ENCODE measurements at places on chromosomes 3 and 15.

DNA sequence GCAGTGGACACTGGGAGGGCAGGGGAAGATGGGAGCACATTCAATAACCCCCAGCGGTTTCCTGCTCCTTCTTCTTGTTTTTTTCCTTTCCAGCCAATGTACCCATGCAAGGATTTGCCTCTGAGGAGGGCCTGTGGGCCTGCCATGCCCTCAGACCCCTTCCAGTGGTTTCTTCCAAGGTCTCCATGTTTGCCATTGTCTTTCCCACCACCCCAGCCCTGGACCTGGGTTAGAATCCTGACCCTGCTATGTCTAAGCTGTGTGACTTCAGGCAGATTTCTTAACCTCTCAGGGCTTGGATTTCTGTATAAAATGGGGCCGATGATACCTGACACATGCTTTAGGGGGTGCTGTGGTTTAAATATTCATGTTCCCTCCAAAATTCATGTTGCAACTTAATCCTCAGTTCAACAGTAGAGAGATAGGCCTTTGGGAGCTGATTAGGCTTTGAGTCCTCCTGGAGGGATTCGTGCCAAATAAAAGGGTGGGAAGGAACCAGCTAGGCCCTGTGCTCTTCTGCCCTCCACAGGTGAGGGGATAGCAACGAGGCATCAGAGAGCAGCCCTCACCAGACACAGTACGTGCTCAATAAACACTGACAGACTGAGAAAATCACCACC is 46.3 kb upstream of the FLNB start:
- DNase-seq, result no peak

- DNase-seq, result no peak
These were observed 311.5 kb upstream of the ROBO2 start for GRCh38 chr3:76728426-76728825.

GRCh38 chr3:55000546-55000945 is 72.7 kb upstream of the LRTM1 start:
- DNase-seq, result no peak

DNA sequence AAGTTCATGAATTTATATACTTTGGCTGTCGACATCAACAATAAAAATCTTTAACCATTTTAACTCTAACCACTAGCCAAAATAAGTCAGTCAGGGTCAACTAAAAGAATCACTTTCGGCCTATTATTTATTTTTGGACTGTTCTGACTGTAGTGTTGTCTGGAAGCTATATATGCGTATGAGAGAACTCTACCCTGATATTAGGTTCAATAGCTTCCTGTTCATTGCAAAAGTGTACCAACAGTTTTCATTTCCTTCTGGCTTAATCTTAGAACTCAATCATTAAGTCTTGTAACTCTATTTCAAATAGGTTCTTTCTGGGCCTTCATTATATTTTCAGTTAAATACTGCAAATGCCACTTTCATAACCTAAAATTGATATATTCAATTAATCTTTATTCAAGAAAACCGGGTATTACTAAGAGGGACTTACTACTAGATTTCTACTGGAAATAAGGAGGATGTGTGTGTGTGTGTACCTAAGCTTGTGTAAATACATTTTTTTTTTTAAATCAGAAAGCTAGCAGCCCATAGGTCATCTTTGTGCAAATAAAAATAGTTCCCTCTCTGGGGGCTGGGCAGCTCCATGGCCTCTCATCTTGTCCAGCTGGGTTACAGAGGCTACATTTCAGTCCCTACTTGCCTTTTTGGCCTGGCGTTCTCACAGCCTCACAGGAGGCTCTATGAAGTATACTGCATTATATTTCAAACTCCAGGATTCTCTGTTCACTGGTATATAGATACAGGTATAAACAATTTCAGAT is 5.8 kb downstream of the SERPINI2 start:
- DNase-seq, result no peak

DNA sequence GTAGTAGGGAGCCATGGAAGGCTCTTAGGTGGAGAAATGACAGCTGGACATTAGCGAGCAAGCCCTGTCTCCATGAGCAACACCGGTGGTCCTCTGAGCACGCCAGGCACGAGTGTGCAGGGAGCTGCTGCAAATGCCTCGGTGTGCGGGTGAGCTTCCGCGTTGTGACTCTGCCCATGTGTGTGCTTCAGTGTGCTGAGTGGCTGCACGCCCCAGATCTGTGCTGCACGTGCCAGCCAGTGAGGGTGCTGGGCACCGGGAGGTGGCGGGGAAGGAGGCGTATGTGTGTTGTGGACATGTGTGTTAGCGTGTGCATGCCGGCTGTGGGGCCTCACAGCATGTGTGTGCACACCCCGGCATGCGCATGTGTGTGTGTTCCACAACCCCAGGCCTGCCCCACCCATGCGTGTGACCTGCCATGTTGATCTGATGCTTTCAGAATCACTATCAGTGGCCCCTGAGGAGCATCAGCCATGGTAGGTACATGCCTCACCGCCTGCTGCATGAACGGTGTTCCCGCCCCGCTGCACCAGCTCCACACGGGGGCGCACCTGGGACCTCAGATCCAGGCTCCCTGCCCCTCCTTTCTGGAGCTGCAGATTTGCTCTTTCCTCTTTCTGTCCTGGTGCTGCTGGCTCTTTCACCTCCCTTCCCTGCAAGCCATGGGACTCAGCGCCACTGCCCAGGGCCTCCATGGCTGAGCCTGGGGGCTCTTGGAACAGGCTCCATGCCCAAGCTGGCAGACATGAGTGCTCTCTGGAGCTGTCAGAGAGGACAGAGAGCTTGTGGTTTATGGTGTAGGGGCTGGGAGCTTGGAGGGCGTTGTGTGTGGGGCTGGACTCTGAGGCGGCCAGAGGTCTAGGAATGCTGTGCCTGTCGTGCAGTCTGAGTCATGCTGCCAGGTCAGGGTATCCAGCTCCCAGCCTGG is 169.4 kb downstream of the TBC1D2B start:
- DNase-seq, result no peak

DNA sequence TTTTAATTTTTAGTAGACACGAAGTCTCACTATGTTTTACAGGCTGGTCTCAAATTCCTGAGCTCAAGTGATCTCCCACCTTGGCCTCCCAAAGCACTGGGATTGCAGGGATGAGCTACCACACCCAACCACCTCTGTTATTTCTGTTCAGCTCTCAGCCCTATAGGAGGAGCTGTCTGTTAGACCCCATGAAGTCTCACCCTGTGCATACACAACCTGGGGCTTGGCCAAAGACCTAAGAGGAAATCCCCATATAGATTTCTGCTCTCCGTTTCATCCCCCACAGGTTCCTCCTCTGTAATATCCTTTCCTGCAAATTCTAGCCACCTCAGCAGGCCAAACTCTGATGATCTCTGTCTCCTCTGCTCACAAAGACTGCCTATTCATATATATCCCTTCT is 56.6 kb upstream of the CTDSPL2 start:
- no peak for DNase-seq

DNA sequence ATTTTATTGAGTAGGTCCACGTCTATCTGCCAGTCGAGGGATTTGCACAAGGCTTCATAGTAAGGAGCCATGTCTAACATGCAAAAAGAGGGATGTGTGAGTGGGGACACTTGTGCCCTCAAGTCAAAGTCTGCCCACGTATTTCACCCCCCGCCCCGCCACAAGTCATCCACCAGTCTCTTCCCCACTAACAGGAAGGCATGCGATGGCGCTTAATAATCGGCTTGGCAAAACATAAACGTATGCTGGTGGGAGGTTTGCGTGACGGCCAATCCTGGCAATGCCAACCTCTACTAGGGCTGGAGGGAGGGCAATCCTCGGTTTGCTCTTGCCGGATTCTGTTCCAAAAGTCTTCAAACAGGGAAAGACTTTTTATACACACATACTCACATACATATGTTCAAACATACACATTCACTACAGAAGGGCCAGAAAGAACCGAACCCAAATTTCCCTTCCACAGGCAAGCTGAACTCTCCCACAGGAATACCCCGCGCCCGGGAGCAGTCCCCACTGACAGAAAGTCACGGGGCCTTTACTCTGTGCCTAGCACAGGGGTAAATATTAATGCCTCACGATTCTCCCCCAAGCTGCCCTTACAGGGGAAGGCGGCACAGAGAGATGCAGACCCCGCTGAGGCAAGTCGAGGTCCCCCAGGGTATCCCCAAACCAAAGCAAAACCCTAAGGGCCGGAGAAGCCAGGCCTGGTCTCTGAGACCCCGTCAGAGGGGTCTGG is 675 bp downstream of the PSMD6 start:
- DNase-seq, result no peak

GRCh38 chr3:177421481-177421785 is 224.2 kb upstream of the TBL1XR1 start:
- no peak for DNase-seq
